Left lung (tissue), 14 donors: ENCODE measurements at places on chromosomes 1 and 21. TPM values are rescaled to one million over a fixed set of nuclear protein-coding genes. Genes with fewer than 3 reads are reported as not detected.

PLA2G2F gene
- not detected for total RNA-seq

TAL1 gene
- 8.4 TPM for total RNA-seq

TEDDM1 gene
- total RNA-seq, result not detected

TRIM17 gene
- 2.9 TPM for total RNA-seq

ADORA3 gene
- 10.8 TPM for total RNA-seq

MPL gene
- total RNA-seq, result 0.67 TPM

FCGR3B gene
- 7.8 TPM for total RNA-seq

KCNJ9 gene
- not detected for total RNA-seq

TBX15 gene
- 0.50 TPM for total RNA-seq

RRP1 gene
- 16.1 TPM for total RNA-seq

PCP4 gene
- 3.5 TPM for total RNA-seq

KCNN3 gene
- total RNA-seq, result 1.9 TPM

NEXN gene
- total RNA-seq, result 17.9 TPM

PMVK gene
- 44.3 TPM for total RNA-seq

DMBX1 gene
- total RNA-seq, result not detected

LIPI gene
- not detected for total RNA-seq

OR2L8 gene
- total RNA-seq, result not detected

DFFB gene
- total RNA-seq, result 8.9 TPM
